ENCODE measurements at places on chromosomes 11 and 22. TPM values are rescaled to one million over a fixed set of nuclear protein-coding genes. Genes with fewer than 3 reads are reported as not detected.

The OR10D3 gene
- not detected for total RNA-seq

The C11orf86 gene
- not detected for total RNA-seq

The C11orf97 gene
- not detected for total RNA-seq

The HTR3B gene
- not detected for total RNA-seq

The TRIM51 gene
- total RNA-seq, result not detected

Measured in activated CD4-positive, alpha-beta memory T cell treated with anti-CD3 and anti-CD28 coated beads for 36 hours (primary cell).